Urothelium cell line (cell line): ENCODE measurements at places on chromosomes 3 and 15.

GRCh38 chr15:70826634-70827033 is 27.3 kb downstream of the LARP6 start:
- peak; percentile 76 for DNase-seq

DNA sequence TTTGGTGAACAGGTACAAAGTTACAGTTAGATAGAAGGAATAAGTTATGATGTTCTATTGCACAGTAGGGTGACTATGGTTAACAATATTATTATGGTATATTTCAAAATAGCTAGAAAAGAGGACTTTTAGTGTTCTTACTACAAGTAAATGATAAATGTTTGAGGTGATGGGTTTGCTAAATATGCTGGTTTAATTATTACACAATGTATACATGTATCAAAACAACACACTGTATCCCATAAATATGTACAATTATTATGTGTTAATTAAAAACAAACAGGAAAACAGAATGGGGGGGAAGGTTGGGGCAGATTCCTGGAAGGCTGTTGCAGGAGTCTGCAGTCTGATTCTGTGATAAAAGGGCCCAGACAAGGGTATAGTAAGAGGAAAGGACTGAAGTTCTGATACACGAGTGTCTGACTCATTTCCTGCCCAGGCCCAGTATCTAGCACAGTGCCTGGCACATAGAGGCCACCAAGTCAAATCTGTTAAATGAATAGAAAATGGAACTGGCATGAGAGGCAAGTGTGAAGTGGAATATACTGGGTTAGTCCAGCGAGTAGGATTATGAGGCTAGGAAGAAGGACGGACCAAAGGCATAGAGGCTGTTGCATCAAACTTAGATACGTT is 7.2 kb upstream of the ENTPD3 start:
- no peak for DNase-seq

DNA sequence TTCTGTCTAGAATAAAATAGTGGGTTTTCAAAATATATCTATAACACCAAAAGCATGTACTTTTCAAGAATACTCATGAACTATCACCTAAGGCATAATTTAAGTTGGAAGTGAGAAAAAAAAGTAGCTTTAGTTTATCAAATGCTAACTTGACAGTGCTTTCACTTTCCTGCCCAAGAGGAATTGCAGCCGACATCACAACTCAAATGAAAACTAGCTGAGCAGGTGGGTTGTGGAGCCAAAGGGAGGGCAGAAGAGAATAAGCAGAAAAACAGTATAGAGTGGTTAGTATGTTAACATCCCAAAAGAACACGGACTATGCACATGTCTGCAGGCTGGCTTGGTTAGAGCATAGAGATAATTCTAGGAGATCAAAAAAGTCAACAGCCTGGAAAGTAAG is 120.9 kb downstream of the NEDD4 start:
- DNase-seq: no peak

DNA sequence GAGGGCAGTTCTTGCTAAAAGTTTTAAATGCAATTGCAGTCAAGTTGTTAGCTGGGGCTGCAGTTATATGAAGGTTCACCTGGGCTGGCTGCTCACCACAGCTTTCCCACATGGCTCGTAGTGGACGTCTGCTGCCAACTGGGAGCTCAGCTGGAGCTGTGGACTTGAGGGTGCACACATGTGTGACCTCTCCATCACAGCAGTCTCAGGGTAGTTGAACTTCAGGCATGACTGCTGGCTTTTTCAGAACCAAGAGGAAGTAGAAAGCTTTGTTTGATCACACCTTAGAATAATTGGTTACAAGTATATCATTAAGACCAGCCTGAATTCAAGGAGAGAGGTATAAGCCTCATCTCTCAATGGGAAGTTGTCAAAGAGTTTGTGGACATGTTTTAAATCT is 74.1 kb downstream of the CHL1 start:
- DNase-seq: no peak

- peak; percentile 10 for DNase-seq
These were observed 25.5 kb downstream of the MCCC1 start for GRCh38 chr3:183073839-183074238.

DNA sequence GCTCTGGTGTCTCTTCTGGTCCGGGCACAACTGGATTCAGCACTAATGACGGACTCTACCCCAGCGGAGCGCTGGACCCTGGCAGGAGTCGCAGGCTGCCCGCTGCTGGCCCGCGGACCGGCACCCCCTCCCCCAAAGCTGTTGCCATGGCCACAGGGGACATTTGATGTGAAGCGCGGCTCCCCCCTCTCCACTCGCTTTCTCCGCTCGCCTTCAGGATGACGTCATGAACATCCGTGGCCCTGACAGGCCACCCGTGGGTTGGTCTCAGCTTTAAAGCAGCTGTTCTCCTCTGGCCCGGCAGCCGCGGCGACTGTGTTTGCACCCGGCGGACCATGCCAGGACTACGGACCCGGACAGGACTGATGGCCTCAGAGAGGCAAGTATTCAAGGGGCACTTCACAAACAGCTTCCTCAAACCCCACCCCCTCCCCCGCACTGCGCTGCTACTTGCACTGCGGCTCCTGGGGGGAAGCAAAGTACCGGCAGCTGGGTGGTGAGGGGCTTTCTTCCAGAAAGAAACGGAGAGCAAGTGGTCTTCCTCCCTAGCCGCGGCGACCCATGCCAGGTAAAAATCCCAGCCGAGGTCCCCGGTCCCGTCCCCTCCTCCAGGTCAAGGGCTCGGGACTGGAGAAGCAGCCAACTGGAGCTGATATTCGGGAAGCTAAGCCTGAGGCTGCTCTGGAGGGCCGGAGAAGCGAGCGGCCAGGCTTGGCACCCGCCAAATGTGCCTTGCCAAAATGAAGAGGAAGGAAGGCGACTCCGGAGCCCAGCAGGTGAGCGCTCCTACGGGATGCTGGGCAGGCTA is 16.6 kb upstream of the AEN start:
- DNase-seq: no peak

GRCh38 chr3:188244395-188244861 is 90.5 kb downstream of the LPP start:
- peak; percentile 54 for DNase-seq

DNA sequence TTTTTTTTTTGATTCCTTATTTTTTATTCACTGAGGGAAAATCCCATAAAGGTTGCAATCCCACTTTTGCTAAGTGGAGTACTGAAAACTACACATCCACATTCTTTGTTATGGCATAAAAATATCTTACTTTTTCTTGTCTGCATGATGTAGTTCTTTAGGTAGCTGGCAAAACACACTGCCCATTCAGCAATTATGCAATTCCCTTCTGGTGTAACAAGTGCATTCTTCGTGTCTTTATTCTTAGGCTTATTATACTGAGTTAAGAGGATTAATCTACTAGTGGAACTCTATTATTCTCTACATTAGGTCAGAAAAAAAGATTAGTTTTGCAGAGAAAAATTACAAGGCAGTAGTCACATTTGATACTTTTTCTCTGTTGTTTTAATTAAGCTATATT is 403.8 kb upstream of the GBE1 start:
- DNase-seq: no peak

GRCh38 chr15:69573815-69574475 is 121.3 kb downstream of the RPLP1 start:
- DNase-seq: no peak

GRCh38 chr3:9298236-9298635 is 48.8 kb upstream of the SRGAP3 start:
- no peak for DNase-seq

DNA sequence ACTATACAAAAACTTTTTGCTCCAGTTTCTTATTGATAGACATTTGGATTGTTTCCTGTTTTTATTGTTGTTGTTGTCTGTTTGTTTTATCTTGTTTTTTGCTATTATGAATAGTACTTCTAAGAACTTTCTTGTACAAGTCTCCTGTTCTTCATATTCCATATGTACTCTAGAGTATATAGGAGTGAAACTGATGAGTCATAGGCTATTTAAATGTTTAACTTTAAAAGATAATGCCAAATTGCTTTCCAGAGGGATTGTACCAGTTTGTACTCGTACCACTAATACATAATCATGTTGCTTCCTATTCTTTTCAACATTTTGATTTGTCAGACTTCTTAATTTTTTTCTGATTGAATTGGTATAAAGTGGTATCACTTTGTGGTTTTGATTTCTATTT is 19.6 kb downstream of the LRRC49 start:
- DNase-seq: no peak

GRCh38 chr3:55476515-55476914 is 10.6 kb downstream of the WNT5A start:
- no peak for DNase-seq

GRCh38 chr3:17539436-17539835 is 203.0 kb downstream of the TBC1D5 start:
- DNase-seq: no peak

- no peak for DNase-seq
These were observed 29.5 kb downstream of the CFAP100 start for GRCh38 chr3:126424039-126424717.

- no peak for DNase-seq
These were observed 303.4 kb downstream of the ZNF385D start for GRCh38 chr3:21447476-21448151.

DNA sequence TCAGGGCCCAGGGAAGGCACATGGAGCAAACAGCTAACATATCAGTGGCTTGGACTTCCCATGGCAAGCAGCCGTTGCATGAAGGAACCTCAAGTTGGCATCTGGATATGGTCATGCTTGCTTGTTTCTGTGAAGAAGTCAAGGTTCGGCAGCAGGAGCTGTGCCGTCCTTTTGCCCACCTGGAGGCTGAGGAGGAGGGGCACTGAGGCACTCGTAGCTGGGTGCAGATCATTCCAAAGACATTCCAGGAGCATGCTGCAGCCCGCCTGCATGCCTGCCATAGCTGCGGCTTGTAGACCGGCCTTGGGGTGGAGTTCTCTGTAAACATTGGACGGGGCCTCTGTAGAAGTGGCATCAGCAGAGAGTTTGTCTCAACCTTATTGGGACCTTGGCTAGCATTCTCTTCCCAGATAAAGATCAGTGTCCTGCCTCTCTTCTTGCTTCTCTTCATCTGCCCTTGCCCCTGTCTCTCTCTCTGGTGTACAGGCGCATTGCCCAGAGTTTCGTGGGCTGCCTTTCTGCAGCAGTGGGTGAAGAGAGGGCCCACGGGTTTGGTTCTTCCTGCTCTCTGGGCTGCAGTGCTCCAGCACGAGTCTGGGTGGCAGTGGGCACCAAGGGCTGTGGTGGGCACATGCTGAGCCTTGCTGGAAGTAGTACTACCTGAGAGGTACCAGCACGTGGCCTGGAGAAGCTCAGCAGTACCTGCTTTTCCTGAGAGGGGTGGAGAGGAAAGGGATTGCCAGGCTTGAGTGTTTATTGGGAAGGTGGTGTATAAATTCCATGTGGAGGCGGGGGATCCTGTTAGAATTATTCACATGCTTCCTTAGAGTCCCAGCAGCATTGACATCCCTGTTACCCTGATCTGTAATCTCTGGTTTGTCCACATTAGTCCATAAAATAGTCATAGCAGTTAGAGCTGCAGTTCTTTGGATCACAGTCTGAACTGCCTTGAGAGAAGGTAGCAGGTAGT is 49.4 kb downstream of the CHCHD6 start:
- DNase-seq: peak; percentile 86

DNA sequence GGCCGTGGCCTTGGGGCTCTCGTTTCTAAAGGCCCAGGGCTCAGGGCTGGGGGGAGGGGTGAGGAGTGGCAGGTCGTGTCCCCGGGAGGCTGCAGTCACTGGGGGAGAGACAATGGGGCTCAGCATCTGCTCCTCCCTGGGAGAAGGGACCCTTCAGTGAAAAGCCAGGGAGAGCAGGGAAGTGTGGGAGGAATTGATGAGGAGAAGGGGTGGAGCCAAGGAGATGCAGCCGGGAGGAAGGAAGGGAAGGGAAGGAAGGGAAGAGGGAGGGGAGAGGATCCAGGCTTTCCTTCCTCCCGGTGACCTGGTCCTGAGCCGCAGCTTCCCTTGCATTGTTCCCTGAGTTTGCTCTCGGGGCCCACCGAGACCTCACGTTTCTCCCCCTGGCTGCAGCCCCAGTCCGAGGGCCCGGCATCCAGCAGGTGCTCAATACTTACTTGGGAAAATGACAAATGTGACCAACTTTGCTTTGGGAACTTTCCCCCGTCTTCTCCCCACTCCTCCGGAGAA is 1.4 kb upstream of the ZNF710 start:
- DNase-seq: no peak

- peak; percentile 82 for DNase-seq
These were observed 5.5 kb downstream of the BCL6 start for GRCh38 chr3:187739561-187740332.

- no peak for DNase-seq
These were observed 970.6 kb downstream of the DIPK2A start for GRCh38 chr3:144942093-144942837.

DNA sequence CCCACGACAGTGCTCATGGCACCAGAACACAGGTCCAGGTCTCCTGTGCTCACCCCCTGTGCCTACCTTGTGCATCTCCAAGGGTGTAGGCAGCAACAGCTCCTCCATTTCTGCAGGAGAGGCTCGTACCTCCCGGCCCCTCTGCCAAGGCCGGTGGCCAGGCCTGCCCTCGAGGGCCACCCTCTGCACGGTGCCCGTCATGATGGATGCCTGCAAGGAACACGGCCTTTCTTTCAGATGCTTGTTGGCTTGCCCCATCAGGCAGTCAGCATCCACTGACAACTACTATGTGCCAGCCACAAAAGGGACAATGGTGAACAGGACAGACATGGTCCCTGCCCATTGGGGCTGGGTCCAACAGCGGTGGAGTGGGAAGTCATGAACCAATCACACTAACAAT is 43.8 kb downstream of the GRIP2 start:
- no peak for DNase-seq

DNA sequence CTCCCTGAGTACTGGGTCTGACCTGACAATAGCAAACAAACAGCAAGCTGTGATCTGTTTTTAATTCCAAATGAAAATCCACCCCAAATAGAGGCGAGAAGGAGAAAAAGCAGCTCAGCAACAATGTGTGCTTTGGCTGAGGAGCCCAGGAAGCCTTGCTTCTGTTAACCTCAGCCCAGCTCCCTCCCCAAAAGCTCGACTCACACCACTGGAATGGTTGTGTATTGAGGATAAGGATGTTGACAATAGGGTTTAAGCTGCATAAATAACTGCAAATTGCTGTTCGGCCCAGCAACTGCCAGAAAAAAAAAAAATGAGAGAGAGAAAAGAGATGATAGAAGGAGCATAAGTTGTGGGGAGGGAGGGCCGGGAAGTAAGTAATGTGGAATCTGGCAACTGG is 104.0 kb upstream of the TBC1D5 start:
- DNase-seq: no peak

GRCh38 chr3:58631742-58632141 is 34.8 kb downstream of the FAM3D start:
- DNase-seq: no peak

- DNase-seq: no peak
These were observed 786.2 kb downstream of the AGBL1 start for GRCh38 chr15:86865920-86866319.

- no peak for DNase-seq
These were observed 11.2 kb upstream of the MTMR14 start for GRCh38 chr3:9638155-9638554.

- DNase-seq: no peak
These were observed 14.4 kb upstream of the GP9 start for GRCh38 chr3:129046037-129046731.

DNA sequence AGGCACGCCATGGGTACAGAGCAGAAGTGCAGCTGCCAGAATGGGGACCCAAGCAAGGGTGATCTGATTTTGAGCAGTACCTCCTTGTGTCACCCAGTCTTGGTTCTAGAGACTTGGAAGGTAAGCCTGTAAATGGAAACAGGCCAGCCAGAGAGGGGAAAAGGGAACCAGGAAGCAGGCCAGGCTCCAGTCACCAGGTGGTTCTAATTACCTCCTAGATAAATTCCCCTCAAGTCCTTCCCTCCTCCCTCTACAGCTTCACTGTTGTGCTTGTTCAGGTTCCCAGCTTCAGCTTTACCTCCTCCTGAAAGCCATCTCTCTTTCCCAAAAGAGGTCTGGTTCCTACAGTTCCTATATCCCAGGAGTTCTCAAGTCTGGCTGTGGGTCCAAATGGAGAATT is 58.8 kb upstream of the SLC7A14 start:
- DNase-seq: no peak
